Osteocyte (in vitro differentiated cells): ENCODE measurements at places on chromosomes 7 and 10.

GRCh38 chr7:28956608-28957063 lies 1.5 kb downstream of the TRIL start:
- DNase-seq = no peak

GRCh38 chr10:99906470-99906869 lies 103.3 kb downstream of the DNMBP start:
- no peak for DNase-seq

- DNase-seq = no peak
Observed at GRCh38 chr10:84333864-84334451, 5.6 kb downstream of the CCSER2 start.

DNA sequence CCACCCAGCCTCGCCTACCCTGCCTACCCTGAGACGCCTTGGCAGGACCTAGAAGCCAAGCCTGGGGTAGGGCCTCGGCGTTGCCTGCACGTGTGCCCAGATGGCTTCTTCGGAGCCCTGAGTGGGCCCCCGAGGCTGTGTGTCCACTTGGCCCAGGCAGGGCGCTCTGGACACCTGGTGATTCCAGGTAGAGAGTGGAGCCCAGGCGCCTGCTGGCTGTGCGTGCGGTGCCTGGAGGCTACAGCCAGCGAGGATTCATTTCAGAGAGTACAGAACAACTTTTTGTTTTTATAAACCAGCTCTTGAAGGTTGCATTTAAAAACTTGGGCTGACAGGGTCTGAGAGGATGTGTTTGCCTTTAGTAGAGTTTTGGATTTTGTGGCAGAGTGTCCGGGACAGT lies 40.0 kb downstream of the NKX6-2 start:
- no peak for DNase-seq

DNA sequence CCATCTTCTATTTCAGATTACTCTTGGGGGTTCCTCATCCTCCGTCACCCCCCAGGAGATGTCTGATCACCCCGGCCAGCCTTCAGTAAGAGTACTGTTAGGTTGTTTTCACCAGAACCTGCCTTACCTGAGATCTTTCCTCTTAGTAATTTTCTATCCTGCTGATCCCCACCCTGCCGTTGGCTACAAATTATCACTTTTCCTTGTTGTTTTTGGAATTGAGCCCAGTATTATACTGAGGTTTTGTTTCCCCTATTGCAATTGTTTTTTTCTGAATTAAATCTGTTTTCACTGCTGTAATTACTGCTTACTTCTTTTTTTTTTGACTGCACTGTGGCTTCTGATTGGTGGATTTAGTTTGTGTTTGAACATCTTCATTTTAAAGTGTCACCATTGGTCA lies 14.7 kb downstream of the SPAM1 start:
- DNase-seq = no peak

GRCh38 chr10:124896751-124897150 lies 45.2 kb upstream of the ZRANB1 start:
- no peak for DNase-seq

DNA sequence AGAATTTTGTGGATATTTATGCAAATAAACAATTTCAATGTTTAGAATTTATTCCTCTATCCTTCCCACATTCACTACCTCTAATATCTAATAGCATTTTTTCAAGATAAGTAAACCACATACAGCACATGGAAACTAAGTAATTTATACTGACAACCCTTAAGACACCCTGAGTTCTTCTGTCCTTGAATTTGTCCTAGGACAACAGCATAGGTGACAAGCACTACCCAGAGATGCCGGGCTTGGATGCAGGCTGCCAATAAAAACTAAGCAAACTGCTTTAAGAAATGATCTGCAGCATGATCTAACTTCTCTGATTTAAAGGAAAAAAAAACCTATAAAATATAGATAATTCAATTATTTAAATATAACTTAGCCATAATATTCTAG lies 22.7 kb downstream of the NT5C3A start:
- DNase-seq = no peak

DNA sequence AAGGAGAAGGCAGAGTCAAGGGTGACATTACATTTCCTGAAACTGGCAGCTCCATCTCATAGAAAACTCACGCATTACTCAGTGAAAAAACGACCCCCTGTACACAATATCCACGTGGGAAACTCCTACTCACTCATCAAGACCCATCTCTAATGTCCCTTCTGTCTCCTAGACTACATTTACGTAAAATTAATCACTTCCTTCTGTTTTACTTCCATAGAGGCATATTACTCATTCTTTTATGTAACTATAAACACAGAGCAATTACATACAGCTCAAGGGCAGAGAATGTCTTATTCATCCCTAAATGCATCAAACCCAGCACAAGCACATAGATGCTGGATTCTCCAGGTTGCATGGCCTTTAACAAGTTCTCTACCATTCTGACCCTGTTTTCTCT lies 281.8 kb downstream of the KCNMA1 start:
- DNase-seq = no peak

- DNase-seq = no peak
Observed at GRCh38 chr7:106050746-106051117, 61.4 kb downstream of the SYPL1 start.

GRCh38 chr7:1106063-1106792 lies 18.3 kb downstream of the GPER1 start:
- no peak for DNase-seq

DNA sequence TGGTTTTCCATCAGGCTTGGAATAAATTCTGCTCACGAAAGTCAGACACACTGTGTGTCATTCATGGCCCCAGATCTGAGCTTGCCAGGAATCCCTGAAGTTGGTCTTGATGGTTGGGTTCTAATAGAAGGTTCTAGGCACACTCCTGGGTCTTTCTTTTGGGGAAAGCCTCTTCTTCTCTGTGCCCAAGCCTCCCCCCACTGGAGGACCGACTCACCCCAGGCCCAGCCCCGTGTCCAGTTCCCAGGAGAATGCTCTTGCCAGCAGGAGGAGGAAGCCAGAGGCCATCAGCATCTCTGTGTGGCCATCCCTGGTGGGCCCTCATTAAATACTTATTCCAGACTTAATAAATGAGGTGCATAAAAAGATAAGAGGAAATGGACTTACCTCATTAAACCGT lies 548.0 kb downstream of the TCERG1L start:
- DNase-seq = no peak

GRCh38 chr10:105950410-105950809 lies 1214.1 kb downstream of the SORCS1 start:
- DNase-seq = no peak

DNA sequence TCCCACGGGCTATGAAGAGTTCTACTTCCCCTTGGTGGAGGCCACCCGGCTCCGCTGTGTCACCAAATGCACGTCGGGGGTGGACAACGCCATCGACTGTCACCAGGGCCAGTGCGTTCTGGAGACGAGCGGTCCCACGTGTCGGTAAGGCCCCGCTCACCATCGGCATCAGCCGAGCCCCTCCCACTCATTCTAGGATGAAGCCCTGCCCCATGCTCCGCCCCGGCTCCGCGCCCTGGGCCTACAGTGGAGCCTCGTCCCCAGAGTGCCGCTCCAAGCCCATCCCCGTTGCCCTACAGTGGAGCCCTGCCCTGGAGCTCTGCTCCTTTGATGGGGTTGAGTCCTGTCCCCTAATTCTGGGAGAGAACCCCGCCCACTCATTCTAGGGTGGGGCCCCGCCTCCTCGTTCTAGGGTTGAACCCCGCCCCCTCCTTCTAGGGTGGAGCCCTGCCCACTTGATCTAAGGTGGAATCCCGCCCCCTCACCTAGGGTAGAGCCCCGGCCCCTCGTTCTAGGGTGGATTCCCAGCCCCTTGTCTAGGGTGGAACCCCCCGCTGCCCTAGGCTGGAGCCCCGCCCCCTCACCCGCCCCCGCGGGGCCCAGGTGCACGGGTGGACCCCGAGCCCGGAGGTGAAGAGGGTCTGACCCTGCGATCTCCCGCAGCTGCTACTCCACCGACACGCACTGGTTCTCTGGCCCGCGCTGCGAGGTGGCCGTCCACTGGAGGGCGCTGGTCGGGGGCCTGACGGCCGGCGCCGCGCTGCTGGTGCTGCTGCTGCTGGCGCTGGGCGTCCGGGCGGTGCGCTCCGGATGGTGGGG lies 3.4 kb upstream of the MUC12 start:
- peak; percentile 93 for DNase-seq
